ENCODE measurements at places on chromosomes 7 and 10. TPM values are rescaled to one million over a fixed set of nuclear protein-coding genes. Genes with fewer than 3 reads are reported as not detected.
A peak's percentile ranks its signal among the peaks of the same experiment; 100 is the strongest.

GRCh38 chr7:68313806-68314205 is 1284.5 kb upstream of the AUTS2 start:
- DNase-seq = no peak

- no peak for DNase-seq
These were observed 38.0 kb upstream of the SRPK2 start for GRCh38 chr7:105426606-105427146.

GRCh38 chr7:8115547-8116402 is 146.2 kb downstream of the ICA1 start:
- DNase-seq = no peak

- peak; percentile 68 for DNase-seq
These were observed 1.1 kb upstream of the TFAM start for GRCh38 chr10:58384095-58384494.

- DNase-seq = no peak
These were observed 541.2 kb downstream of the ETV1 start for GRCh38 chr7:13448243-13448642.

DNA sequence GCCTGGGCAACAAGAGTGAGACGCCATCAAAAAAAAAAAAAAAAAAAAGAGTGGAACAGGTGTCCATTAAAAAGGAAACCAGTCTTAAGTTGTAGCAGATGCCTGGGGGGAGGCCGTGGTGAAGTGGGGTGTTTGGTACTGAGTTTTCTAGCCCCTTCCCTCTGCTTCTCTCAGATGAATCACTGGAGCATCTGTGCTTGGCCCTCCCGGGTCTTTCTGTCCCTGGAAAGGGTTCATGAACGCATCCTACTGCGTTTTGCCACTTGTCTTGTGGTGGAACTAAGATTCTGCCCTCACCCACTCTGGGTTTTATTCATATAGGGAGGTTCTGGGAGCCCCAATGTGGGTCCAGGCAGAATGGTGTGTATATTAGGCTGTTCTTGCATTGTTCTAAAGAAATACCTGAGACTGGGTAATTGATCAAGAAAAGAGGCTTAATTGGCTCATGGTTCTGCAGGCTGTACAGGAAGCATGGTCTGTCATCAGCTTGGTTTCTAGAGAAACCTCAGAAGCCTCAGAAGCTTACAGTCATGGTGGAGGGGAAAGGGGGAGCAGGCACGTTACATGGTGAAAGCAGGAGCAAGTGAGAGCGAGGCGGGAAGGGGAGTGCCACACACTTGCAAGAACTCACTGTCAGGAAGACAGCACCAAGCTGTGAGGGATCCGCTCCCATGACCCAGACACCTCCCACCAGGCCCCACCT is 63.5 kb downstream of the CAMK1D start:
- DNase-seq = peak; percentile 21

GRCh38 chr7:36299223-36299774 is 90.4 kb upstream of the ANLN start:
- no peak for DNase-seq

DNA sequence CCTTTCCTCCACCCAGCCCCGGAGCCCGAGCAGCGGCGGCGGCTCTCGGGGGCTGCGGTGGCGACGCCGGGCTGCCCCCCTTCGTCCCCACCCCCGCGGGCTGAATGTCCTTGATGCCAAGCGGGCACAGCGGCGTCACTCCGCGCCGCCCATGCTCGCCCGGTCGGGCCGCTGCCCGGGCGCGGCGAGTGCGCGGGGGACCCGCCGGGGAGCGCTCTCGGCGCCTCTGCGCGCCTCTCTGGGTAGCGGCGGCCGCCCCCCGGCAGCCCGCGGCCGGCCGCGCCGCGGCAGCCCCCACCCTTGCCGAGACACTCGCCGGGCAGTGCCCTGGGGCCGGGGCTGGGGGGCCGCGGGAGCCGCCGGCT is 433 bp upstream of the PLXNA4 start:
- no peak for DNase-seq

DNA sequence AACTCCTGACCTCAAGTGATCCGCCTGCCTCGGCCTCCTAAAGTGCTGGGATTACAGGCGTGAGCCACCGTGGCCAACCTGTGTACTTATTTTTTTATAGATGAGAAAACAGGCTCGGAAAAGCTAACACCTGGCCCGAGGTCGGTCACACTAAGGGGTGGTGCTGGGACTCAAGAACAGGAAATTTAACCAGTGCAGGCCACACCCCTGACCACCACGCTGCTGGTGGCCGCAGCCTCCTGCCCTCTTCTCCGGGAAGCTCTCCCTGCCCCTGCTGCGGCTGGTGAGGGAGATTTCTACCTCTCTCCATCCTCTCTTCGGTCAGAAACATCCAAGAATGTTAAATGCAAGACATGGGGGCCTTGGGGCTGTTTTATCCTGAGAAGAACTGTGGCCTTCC is 63.2 kb downstream of the TNRC18 start:
- no peak for DNase-seq

DNA sequence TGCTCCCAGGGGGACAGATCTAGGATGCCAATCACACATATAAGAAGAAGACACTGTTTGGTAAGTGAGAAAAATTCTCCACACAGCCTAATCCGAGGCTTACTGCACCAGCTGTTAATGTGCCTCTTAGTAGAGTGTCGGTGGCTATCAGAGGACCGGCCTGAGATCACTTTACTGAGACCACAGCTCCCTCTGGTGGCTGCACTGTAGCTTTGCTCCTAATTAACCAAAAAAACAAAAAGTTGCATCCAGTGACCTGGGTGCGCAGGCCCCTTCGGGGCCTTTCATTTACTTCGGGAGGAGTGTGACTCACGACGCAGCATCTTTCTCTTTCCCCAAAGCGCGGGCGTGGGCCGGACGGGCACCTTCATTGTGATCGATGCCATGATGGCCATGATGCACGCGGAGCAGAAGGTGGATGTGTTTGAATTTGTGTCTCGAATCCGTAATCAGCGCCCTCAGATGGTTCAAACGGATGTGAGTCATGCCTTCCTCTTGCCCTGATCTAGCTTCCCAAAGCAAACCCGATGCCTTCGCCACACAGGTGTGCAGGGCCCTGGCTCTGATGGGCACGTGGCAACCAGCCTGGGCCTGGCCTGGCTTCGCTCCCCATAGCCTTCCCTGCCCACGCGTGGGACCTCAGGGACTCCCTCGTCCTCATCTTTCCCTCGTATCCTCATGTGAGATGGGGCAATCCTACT is 56.7 kb downstream of the MKI67 start:
- DNase-seq = peak; percentile 68

DNA sequence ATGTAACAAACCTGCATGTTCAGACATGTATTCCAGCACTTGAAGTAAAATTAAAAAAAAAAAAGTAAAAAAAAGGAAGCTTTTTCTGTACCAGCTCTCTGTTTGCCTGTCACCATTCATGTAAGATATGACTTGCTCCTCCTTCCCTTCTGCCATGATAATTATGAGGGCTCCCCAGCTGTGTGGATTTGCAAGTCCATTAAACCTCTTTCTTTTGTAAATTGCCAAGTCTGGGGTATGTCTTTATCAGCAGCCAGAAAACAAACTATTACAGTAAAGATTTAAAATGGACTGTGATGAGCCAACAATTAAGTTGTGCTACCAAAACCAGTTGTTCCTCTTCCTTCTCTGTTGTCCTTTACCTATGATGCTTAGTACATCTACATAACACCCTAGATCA is 619.6 kb downstream of the ARL4A start:
- no peak for DNase-seq

GRCh38 chr10:113485736-113486135 is 67.1 kb upstream of the HABP2 start:
- no peak for DNase-seq

DNA sequence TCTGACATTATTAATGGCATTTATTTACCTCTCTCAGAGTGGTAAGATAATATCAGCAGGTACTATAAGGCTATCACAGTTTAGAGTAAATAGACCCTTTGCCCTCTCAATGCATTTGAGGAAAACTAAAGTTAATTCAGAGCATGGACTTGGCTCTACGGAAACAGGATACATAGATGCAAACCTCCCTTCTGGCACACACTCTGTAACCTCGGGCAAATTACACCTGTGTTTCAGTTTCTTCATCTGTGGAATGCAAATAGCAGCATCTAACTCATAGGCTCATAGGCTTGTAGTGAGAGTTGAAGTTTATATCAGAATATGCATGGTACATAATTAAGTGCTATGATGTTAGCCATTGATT is 5.6 kb downstream of the RAPGEF5 start:
- no peak for DNase-seq

DNA sequence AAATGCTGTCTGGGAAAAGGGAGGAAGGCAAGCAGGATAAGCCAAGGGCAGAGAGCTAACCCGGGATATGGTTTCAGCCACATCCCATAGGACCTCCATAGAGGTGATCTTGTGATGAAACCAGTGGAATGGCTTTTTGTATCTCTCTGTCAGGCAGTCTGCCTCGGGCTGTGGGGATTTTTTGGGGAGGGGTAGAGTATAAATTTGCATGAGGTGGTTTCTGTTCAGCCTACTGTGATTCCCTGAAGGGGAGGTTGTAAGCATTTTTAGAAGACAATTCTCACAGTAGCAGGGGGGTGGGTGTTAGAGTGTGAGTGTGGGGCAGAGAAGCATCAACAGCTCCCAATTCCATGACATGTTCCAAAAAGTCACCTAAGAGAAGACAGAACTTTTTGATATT is 11.8 kb downstream of the OR9A2 start:
- DNase-seq = no peak

DNA sequence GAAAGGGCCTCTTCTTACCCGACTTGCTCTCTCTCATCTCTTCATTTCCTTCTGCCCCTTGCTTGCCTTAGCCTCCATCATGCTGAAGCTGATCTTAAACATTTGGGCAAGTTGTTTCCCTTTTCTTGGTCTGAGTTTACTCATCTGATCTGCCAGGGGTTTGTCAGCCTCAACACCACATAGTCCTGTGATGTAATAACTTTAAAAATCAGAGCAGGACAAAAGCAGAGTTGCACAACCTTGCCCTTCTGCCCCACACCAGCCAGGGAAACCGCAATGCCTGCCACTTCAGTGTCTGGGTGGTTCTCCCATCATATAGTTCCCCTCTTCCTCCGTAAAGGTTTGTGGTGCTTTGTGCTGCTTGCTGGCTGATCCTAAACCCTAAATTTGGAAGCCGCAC is 9.9 kb upstream of the LIPM start:
- no peak for DNase-seq

DNA sequence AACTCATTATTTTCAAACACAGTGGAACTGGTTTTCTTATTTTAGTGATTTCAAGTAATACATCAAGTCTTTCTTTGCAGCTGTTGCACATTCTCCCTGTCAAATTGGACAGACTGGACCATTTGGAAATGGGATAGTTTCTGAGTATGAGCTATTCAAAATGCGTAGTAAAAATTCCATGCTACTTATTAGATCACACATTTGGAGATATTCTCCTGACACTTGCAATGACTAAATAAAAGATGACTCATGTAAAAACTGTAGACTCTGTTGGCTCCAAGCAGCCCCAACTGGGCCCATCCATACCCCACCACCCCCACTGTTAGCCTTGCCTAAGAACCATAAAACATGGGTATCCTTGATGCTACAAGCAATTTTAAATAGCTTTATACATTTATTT is 25.9 kb upstream of the BICC1 start:
- DNase-seq = no peak

- DNase-seq = no peak
These were observed 634.8 kb downstream of the PHTF2 start for GRCh38 chr7:78433421-78433820.

DNA sequence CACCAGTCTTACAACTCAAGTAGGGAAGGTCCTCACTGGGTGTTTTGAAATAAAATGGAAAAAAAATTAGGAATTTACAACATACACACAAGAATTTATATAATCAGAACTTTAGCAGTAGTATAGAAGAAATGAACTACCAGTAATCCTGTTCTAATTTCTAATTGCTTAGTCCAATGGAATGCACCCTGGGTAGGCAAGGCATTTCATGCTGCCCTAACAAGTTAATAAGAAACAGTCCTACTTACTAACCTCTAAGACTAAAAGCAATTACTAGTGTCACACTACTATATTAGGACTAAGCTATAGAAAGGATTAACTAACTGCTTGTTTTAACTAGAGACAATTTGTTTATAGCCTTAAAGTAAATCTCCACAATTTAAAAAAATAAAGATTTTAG is 158.1 kb downstream of the BTAF1 start:
- DNase-seq = no peak

GRCh38 chr10:51421853-51422252 is 277.5 kb downstream of the CSTF2T start:
- DNase-seq = no peak

DNA sequence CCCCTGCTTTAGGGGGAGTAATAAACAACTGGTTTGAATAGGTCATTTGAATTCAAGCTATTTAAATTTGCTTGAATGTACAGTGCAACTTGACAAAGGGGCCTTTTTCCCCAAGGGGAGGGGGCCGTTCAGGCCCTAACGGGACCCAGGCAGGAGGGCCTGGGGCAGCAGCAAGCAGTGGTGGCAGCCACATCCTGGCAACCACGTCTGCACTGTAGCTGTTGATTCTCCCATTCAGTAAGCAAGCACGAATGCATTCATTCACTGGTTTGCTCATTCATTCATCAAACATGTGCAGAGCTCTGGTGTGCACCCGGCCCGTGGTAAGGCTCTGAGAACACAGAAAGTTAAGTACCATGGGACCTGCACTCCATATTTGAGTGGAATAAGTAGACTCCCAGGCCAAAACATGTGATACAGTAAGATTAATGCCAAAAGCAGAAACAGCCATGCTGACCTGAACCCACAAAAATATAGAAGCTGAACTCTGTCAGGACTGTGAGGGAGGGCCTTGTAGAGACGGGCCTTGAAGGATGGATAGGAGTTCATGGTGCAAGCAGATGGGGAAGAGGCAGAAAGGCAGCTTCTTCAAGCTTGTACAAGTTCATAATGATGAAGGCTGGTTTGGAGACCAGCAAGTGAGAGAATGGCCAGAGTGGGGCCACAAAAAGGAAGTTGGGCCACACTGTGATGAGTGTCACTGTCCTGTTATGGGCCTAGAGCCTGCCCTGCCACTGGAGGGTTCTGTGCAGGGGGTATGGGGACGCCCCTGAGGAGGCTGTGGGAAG is 29.3 kb upstream of the C10orf53 start:
- no peak for DNase-seq

Gene ATOH7
- total RNA-seq = not detected

Gene SH2D4B
- 0.13 TPM for total RNA-seq

Gene GDF10
- total RNA-seq = 0.24 TPM

Gene SLC26A5
- not detected for total RNA-seq

Gene PRDX3
- 203 TPM for total RNA-seq

Gene HECW1
- total RNA-seq = not detected

Gene USP6NL
- 3.2 TPM for total RNA-seq

Gene NEURL1
- 1.5 TPM for total RNA-seq

Gene SDK1
- total RNA-seq = 0.04 TPM

Gene CRYGN
- not detected for total RNA-seq

Gene GRM3
- not detected for total RNA-seq

Gene ZNF518A
- 15.0 TPM for total RNA-seq

All from CD8-positive, alpha-beta memory T cell (primary cell).